Activated naive CD4-positive, alpha-beta T cell treated with anti-CD3 and anti-CD28 coated beads for 36 hours (primary cell): ENCODE measurements at places on chromosomes 5 and 9.

- DNase-seq: no peak
Observed at GRCh38 chr5:57033103-57033502, 81.2 kb upstream of the MIER3 start.

GRCh38 chr5:58090704-58091103 is 369.2 kb downstream of the PLK2 start:
- DNase-seq: no peak

GRCh38 chr9:99971410-99971809 is 65.0 kb downstream of the STX17 start:
- DNase-seq: no peak

- no peak for DNase-seq
Observed at GRCh38 chr5:157816682-157817386, 42.1 kb downstream of the CLINT1 start.

- DNase-seq: no peak
Observed at GRCh38 chr9:70947086-70947485, 174.3 kb downstream of the TRPM3 start.

GRCh38 chr5:90191352-90192045 is 218.1 kb downstream of the CETN3 start:
- DNase-seq: no peak

DNA sequence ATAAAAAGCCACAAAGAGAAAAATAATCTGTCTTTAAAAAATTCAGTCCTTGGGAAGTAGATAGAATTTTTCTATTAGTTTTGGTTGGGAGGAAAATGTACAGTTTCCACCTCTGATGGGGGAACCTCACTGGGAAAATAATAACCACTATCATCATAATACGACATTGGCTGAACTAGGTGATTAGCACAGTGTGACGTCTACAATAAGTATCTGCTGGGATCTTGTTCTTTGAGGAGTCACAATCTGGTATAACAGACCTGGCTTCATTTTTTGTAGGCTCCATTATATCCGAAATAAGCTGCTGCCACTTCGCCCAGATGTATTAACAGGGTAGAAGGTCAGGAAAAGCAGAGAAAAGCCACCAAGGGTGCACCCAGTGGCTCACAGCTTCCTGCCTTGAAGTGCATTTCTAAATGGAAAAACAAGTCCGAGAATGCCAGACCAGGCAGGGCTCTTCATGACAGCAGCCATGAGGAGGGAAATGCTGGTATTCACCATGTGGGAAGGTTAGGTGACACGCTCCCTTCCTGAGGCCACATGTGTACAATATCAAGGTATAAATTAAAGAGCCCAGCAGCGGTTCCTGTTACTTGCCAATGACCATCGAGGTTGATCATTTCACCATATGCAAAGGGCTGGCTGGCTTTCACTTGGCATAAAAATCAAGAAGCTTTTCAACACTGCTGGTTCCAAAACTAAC is 152.8 kb downstream of the PRELID2 start:
- no peak for DNase-seq

GRCh38 chr9:81351166-81351565 is 338.2 kb downstream of the TLE1 start:
- DNase-seq: no peak

DNA sequence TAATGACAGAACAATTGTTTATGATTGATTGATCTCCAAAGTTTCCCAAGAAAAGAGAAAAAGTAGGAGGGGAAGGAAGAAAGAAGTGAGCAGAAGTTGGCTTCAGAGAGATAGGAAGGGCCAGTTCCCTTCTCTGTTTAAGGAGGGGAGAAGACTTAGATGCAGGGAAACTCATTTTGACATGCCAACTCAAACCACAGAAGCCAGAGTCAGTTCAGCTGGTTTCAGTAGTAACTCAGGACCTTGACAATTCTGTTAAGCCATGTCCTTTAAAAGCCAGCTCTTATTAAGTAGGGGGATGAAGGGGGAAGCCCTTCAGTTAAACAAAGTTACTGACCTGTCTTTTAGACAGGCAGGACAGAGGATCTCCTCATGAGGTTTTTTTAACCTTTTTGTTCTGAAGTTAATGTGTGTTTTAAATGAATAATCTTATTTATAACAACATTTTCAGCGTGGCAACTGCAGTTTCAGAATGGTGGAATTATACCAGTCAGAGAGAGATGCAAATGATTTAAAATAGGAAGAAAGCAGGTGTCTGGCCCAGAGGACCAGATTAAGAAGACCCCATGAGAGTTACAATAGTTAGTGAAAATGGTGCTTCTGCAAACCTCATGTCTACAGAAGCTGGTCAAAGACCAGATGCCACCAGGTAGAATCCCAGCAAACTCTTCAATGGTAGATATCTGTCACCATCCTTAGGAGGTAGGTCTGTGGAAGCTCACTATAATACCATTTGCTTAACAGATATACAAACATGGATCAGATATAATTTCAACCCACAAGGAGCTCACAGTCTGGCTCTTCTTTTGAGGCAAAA is 29.3 kb upstream of the ABL1 start:
- no peak for DNase-seq
